ENCODE measurements at places on chromosomes 7 and 10.

DNA sequence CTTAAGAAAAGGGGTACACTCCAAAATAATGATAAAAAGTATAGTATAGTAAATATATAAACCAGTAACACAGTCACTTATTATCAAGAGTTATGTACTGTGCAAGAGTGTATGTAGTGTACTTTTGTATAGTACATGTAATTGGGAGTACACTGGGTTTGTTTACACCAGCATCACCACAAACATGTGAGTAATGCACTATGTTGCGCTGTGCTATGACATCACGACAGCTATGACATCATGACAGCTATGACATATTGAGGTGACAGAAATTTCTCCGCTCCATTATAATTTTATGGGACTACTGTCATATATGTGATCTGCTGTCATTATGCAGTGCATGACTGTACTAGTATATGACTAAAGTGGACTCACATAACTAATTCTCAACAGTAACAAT lies 84.6 kb downstream of the KMT2C start:
- peak; percentile 28 for DNase-seq

GRCh38 chr7:22488643-22489462 lies 11.1 kb downstream of the STEAP1B start:
- DNase-seq: peak; percentile 81

DNA sequence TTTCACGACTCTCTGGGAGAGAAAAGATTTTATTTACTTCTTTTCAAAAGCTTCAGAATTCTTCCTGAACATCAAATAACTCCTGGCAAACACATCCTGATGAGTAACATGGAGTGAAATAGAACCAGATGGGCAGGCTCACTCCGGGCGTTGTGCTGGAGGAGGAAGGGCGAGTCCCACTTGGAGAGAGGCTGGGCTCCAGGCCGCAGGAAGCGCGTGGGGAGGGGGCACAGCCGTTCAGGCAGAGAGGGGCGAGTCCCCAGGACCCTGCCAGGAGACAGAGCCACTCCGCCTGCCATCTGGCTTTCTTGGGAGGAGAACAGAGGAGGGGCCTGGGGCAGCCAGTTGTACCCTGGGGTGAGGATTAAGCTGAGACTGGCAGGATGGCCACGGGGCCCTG lies 265.9 kb upstream of the ZMIZ1 start:
- peak; percentile 33 for DNase-seq

GRCh38 chr10:71382757-71383156 lies 14.0 kb upstream of the CDH23 start:
- DNase-seq: no peak

DNA sequence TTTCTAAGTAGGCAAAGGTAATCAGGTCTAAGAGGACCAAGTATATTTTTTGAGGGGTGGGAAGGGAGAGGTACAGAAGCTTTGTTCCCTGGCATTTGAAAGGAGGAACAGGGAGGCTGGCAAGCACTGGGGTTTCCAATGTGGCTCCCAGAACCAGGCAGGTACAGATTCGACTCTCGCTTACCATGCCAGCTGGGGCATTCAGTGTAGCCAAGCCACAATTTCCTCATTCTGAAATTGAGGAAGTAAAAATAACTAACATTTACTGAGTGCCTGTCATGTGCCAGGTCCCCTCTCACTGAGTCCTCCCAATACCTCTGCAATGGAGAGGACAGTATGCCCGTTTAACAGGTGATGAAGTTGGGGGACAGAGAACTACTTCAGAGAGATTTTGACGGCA lies 45.9 kb upstream of the BET1 start:
- no peak for DNase-seq

DNA sequence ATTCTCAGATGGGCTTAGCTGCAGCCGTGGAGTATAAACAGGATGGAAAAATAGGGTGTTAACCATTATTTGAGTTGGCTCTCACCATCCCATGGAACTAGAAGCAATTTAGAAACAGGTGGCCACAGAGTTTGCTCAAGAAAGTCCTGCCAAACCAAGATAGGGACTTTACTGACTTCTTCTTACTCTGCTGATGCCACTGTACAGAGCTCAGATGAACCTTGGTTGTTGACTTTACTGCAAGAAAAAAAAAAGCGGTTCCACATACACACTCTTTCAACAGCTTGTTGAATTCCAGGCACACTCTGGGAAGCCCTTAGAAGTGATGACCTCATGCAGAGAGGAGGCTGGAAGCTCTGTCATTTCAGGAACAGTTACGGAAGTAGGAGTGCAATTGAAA lies 753.4 kb downstream of the NRG3 start:
- DNase-seq: no peak

DNA sequence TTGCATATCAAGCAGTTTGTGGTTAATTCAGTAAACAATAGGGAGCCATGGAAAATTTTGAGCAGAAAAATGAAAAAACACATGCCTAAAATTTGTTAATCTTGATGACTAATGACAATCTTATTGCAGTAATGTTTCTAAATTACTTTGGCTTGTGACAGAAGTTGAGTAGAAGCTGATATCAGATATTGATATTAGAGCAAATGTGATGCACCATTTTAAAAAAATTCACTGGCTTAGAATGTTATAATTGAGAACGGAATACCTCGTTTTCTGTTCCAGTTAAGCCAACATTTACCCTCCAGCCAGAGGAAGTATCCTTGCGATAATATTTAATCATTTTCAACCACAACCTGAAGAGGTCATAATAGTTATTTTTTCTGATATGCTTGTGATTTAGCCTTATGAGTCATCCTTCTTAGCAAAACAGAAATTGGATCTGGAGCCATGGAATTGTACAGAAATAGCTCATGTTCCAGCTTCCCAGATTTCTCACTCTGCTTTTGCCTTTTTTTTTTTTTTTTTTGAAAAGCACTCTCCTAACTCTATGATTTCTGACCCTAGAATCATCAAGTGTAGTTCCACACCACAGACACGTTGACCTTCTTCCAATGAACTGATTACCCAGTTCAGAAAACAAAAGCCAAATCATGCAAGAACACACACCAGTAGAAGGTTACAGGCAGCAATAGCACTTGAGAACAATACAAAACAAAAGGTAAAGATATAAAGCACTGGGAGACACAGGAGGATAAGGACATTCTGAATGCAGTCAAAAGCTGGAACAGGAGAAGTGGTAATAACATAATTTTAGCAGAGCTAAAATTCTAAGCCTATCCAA lies 96.8 kb upstream of the PHYHIPL start:
- DNase-seq: peak; percentile 53

DNA sequence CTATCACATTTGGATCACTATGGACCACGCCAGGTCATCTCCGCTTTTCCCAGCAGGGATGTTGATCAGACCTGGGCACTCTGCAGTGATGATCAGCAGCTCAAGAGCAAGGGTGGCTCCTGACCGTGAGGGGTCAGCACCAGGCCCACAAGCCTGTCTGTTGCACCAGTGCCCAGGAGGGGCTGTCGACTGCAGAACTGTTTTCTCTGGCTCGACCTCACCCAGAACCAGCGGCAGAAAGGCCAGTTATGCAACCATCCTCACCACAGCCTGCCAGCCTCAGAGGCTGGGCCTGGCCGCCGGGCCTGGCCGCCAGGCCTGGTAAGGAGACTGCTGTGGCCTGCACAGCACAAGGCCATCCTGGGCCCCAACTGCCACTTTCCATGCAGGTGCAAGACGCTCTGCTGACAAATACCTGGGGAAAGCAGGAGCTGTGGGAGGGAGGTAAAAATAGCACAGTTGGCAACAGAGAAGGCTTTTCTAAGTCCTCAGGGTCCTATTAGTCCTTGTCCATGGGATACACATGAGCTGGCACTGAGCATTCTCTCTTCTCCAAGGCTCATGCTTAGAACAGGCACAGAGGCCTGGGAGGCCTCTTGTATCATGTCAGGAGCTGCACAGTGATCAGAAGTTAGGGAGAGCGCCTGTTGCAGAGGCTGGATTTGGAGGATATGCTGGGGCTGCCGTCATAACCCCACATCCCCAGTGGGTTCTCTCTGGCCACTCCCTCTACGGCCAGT lies 17.5 kb downstream of the KCNMA1 start:
- DNase-seq: no peak

GRCh38 chr7:32034052-32034451 lies 36.2 kb downstream of the PDE1C start:
- DNase-seq: no peak

DNA sequence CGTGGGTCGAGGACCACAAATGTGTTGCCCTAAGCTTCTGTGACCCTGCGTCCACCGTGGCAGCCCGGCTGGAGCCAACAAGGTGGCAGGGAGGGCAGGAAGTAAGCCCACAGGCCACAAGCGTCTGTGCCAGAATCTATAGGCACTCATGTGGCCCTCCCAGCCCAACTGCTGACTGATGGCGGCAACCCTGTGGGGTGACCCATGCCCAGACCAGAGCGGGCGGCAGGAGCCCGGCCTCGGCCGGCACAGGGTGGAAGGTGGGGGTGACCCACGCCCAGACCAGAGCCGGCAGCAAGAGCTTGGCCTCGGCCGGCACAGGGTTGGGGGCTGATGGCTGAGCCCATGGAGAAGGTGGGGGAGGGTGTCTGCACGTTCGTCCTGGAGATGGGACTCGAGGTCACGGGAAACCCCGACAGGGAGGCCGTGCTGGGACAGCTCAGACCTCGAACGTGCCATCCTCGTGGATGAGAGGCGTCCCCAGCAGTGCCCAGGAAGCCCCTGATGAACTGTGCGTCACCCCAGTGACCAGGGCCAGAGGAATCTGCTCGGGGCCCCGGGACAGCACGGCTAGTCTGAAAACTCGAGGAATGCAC lies 181.0 kb downstream of the ELFN1 start:
- peak; percentile 70 for DNase-seq

DNA sequence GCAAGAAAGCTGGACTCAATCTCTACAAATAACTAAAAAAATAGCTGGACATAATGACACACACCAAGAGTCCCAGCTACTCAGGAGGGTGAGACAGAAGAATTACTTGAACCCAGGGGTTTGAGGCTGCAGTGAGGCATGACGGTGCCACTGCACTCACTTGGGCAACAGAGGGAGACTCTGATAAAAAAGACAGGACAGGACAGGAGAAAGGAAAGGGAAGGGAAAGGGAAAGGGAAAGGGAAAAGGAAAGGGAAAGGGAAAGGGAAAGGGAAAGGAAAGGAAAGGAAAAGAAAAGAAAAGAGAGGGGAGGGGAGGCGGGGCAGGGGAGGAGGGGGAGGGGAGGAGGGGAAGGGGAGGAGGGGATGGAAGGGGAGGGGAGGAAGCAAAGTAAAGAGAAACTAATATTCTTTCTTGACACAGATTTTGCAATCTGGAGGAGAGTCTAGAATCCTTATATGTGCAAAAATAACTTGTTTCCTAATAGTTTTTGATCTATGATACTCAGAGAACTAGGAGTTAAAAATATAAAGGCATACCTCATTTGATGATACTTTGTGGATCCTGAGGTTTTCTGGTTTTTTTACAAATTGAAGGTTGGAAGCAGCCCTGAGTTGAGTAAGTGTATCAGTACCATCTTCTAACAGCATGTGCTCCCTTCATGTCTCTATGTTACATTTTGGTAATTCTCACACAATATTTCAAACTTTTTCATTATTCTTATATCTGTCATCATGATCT lies 8.0 kb downstream of the SAR1A start:
- peak; percentile 32 for DNase-seq

DNA sequence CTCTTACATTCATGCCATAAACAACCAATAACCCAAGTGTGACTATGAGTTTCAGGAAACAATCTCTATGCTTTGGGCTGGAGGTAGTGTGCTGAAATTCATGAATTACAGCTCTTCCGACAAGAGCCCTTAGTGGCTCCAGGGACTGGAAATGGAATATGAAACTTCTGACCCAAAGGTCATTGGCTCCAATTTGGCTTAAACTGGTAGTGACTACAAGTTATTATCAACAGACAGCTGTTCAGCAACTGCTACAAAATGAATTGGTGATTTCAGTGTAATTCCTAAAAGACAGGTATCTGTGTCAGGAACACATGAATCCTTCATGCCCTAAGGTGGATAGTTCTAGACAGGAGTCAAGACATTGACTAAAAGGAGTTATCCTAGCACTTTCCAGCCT lies 745.4 kb downstream of the PHTF2 start:
- DNase-seq: no peak

GRCh38 chr10:72663971-72664370 lies 28.0 kb upstream of the MCU start:
- no peak for DNase-seq

DNA sequence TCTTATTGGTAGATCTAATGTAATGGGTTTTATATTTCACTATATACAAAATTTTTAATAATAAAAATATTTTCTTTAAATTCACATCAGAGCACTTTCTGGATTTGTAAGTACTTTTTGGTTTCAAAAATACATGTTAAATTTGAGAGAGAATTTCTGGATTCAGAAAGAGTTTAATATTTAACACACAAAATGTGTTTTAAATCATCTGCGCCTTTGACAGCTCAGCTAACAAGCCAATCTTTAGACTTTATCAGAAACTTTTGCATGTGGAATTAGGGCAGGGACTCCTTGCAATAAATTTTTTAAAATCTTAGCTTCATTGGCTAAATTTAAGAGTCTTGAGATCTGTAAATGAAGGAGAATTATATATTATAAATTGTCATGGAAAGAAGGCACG lies 32.7 kb upstream of the RHOBTB1 start:
- no peak for DNase-seq

DNA sequence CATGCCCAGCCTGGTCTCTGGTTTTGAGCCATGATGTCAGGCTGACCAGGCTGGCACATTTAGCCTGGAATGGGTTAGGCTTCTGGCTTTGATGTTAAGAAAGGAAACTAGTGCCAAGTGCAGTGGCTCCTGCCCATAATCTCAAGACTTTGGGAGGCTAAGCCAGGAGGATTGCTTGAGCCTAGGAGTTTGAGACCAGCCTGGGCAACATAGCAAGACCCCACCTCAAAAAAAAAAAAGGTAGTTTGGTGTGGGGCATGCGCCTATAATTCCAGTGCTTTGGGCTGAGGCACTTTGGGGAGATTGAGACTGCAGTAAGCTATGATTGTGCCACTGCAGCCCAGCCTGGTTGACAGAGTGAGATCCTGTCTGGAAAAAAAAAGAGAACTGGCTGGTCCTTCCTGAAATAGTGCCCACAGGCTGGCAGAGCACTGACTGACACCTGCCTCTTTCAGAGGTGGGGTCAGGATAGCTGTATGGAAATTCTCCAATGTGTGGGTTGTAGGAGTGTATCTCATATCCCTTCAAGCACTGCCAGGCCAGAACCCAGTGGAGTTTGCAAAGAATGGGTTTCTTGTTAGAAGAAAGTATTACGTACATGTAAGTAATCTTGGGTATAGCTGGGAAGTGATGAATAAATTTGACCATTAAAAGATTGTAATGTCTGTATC lies 61.3 kb downstream of the KAT6B start:
- no peak for DNase-seq

DNA sequence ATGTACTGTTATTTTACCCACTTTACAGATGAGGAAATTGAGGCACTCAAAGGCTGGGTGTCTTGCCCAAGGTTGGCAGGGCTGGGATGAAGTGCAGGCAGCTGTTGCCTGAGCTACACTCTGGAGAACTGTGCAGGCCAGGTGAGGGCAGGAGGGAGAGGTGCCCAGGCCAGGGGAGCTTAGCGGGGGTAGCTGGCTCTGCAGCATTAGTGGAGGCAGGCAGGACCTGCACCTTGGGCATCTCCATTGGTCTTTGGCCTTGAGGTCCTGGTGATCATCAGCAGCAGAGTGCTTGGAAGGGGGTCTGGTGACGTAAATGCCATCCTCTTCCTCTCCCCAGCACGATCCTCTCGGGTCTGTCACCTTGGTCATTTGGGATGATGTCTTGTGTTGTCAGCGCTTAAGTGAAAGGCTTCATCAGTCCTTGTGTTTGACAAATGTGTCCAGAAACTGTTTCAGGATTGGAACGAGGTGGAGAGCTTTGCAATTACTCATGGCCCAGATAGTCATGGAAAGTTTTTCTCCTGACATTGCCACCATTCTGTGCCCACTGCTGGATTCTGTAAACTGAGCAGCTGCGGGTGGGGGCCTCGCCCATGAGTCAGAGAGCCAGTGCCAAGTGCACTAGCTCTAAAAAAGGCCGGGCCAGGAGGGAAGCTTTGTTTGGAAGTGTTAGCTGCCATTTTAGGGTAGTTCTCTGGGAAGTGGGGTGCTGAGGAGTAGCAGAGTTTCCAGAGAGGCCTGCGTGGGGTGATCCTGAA lies 47.6 kb downstream of the TSPAN15 start:
- DNase-seq: peak; percentile 23
